Effector CD4-positive, alpha-beta T cell (primary cell): ENCODE measurements at places on chromosomes 2 and 18.

DNA sequence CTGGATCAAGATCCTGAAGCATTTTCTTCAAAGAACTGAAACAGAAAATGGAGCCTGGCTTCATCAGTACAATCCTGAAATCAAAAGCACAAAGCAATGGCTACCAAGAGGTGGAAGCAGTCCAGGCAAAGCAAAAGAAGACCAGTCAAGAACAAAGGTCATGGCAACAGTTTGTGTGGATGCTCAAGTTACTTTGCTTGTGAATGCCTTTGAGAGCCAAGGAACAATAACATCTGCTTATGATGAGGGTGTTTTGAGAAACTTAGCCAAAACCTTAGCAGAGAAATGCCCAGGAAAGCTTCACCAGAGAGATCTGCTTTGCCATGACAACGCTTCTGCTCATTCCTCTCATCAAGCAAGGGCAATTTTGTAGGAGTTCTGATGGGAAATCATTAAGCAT lies 723.1 kb downstream of the TMEM182 start:
- DNase-seq = no peak

DNA sequence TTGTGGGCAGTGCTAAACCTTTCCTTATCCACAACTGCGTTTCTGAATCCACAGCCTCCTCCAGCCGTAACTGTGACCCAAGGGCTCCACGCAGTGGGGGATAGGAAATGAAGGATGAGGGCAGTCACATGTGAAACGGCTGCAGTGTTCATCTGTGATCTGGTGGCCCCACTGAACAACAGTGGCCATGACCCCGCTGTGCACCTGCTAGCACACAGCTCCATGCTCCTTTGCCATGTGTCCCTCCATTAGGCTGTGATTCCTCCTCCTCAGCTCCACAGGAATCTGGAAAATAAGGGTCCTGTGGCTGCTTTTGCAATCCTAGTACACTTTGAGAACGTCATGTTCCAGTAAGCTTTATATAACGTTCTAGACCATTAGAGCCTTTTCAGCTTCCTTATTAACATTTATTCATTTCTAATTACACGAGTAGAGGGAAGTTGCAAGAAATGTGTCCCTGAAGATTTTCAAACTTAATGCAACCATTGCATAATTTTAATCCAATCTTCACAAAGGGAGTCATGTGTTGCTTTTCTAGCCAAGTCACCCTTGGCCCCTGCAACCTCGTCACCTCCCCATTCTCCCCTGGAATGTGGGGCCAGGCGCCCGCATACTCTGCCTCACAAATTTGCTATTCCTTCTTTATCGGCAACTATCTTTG lies 7.1 kb upstream of the NAPG start:
- DNase-seq = no peak

DNA sequence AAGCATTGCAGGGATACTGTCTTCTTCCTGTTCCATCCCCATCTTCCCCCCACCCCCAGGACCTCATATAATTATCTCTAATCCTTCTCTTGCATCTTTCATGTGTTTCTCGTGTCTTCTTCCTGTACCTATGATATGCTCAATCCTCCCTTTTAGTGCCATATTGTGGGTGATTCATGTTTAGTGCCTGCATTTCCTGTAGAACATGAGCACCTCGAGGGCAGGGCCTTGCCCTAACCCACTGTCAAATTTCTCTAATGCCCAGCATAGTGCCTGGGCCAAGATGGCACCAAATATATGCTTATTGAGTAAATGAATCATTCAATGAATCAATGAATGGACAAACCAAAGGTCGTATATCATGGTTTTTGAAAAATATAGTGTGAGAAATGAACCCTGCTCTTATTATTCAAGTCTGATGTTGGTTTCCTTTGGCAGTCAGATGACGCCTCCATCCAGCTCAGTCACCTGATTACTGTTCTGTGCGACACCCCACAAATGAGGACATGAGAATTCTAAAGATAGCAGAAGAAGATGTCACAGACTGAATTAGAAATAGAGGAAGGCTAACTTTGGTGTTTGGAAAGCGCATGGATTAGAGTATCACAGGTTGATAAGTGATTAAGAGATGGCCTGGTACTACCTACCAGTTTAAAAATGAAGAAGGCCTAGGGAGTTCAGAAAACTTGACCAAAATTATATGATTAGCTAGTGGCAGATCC lies 278.4 kb downstream of the PRKCE start:
- DNase-seq = no peak

DNA sequence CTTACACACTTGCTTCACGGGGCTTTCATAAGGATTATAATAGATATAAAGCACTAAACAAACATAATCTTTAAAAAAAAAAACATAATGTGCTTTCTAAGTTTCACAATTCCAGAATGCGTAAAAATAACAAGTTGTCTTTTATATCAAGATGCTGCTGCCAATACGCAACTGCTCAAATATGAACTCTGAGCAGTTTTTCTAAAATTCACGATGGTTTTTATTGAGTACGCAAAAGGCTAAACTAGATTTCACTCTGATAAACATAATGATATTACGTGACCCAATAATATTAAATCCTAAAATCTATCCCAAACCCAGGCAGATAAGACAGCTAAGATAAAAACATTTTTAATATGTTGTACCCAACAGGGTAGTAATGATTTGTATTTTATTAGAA lies 24.6 kb upstream of the MAT2A start:
- DNase-seq = no peak

GRCh38 chr2:177355874-177356273 lies 36.7 kb upstream of the AGPS start:
- DNase-seq = no peak

GRCh38 chr2:182817558-182817957 lies 48.9 kb downstream of the FRZB start:
- no peak for DNase-seq

- DNase-seq = no peak
Observed at GRCh38 chr2:125652280-125652679, 1003.7 kb upstream of the GYPC start.

GRCh38 chr2:175931805-175932204 lies 70.3 kb downstream of the LNPK start:
- DNase-seq = no peak

GRCh38 chr2:126399001-126399400 lies 257.0 kb upstream of the GYPC start:
- no peak for DNase-seq

GRCh38 chr2:102037681-102038080 lies 45.9 kb downstream of the IL1R2 start:
- no peak for DNase-seq

- DNase-seq = no peak
Observed at GRCh38 chr2:222577341-222577740, 78.6 kb downstream of the FARSB start.

DNA sequence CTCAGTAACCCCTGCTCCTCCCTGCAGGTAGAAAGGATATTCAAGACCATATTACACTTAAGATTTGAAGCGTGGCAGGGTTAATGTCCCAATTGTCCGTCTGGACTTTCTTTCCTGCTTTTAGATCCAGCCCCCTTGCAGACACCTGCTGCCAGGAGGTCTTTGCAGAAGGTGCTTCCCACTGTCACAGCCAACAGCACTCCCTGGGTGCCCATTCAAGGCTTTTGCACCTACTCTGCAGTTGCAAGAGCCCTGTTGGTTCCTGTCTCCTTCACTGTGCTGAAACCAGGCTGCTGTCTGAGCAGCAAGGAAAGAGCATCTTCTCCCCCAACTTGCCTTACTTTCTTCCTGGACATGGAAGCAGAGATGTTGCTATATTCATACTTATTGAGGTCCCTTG lies 1043.0 kb upstream of the POU3F3 start:
- DNase-seq = no peak

- DNase-seq = no peak
Observed at GRCh38 chr2:157059036-157059435, 198.5 kb upstream of the GALNT5 start.

DNA sequence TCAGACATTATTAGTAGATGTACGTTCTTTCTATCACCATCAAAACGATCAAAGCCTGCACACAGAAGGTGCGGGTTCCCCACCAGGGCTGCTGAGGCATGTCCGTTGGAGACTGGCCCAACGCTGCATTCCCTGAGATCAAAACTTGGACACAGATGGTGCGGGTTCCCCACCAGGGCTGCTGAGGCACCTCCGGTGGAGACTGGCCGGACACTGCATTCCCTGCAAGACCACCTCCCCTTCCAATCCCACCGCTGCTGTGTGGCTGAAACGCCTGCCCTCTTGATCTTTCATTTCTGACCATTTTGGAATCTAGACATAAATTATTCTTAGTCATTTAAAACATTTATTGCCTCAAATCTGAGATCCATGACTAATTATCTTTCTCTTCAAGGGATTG lies 254.2 kb upstream of the SALL3 start:
- DNase-seq = no peak

- DNase-seq = no peak
Observed at GRCh38 chr2:235723371-235723770, 229.5 kb downstream of the AGAP1 start.

GRCh38 chr2:30984148-30984547 lies 154.1 kb downstream of the GALNT14 start:
- no peak for DNase-seq

DNA sequence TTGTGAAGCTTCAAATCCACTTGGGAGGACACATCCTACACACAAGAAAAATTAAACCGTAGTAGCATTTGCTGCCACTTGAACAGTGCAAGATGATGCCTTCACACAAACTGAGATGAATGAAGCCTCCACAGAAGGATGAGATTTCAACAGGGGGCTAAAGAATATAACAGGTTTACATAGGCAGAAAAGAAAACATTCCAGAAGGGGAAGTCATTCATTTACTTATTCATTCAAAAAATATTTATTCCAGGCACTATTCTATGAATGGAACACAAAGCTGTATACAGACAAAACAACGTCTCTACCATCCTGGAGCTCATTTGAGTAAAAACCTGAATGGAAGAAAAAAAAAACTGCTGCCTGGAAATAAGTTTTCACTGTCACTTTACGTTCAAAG lies 170.5 kb downstream of the CDH20 start:
- DNase-seq = no peak

DNA sequence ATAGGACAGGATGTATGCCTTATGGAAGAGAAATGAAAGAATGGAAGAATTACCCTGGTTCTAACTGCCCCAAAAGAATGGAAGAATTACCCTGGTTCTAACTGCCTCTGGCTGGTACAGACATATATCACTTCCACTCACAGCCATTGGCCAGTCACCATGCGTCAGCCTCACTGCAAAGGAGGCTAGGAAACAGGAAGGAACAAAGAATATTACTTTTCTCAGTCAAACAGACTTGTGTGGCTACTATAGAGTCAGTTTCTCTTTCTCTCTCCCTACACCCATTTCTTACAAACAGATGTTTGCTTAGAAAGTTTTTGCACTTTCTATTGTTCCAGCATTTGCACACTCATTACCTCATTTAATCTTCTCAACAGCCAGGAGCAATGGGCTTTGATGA lies 1111.1 kb upstream of the KLHL29 start:
- DNase-seq = no peak

DNA sequence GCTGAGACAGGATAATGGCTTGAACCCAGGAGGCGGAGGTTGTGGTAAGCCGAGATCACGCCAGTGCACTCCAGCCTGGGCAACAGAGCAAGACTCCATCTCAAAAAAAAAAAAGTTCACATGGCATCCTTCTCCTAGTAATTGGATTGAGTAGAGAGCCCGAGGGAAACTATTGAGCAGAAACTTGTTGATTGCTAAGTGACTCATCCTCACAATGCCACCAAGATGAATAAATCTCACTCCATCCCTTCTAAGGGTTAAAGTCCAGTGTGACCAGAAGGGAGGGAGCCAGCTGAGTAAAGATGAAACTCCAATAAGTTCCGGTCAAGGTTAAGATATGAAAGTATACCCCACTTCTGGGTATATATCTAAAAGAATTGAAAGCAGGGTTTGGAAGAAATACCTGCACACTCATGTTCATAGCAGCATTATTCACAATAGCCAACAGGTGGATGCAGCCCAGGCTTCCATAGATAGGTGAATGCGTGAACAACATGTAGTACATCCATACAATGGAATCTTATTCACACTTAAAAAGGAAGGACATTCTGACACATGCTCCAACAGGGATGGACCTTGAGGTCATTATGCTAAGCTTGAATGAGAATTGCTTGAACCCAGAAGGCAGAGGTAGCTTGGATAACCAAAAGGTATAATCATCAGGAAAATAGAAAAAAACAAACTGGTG lies 13.0 kb upstream of the FHL2 start:
- DNase-seq = no peak

GRCh38 chr18:29034113-29034856 lies 857.4 kb upstream of the CDH2 start:
- DNase-seq = no peak

DNA sequence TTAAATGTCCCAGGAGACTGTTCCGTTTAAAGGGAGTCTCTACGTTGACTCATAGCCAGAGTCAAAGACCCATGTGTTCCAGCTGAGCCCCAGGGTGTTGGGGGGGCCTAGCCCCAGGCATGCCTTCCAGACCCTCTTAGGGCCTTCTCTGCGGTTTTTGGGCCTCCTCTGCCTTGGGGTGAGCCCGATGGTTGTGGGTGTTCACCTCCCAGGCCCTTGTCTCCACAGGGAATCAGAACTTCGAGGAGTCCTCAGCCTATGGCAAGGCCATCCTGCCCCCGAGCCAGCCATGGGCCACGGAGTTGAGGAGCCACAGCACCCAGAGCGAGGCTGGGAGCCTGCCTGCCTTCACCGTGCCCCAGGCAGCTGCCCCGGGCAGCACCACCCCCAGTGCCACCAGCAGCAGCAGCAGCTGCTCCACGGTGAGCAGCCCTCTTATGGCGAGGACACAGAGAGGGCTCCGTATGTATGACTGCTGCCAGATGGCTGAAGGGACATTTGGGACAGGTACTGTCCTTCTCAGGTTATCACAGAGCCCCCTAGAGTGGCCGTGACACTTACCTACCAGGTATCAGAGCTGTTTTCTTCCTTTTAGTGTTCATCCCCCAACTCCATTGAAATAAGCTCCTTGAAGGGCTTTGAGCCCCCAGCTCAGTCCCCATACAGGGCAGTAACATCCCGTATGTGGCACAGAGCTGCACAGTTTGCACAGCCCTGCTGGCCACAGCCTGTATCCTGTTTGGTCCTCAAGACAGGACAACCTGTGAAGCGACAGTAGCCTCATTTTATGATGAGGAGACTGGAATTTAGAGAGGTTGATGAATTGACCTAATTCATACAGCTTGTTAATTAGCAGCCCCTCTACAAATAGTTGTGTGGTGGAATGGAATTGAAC lies 80.7 kb downstream of the EPAS1 start:
- no peak for DNase-seq

DNA sequence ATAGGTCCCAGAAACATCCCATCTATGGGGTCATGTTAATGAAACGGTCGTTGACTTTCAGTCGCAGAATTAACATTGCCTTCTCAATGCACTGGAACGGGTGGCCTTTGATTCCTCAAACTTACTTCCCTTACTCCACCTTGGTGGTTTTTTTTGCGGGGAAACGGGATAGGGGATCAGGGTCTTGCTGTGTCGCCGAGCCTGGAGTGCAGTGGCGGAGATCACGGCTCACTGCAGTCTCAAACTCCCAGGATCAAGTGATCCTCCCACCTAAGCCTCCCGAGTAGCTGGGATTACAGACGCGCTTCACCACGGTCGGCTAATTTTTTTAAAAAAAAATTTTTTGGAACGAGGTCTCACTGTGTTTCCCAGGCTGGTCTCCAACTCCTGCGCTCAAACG lies 754 bp downstream of the ATG16L1 start:
- no peak for DNase-seq

GRCh38 chr2:105438104-105438929 lies 39.5 kb upstream of the FHL2 start:
- no peak for DNase-seq
